Activated T-helper 1 cell treated with Interleukin-2 at 50 U/mL for 16 hours (primary cell): ENCODE measurements at places on chromosomes 1 and 21.

DNA sequence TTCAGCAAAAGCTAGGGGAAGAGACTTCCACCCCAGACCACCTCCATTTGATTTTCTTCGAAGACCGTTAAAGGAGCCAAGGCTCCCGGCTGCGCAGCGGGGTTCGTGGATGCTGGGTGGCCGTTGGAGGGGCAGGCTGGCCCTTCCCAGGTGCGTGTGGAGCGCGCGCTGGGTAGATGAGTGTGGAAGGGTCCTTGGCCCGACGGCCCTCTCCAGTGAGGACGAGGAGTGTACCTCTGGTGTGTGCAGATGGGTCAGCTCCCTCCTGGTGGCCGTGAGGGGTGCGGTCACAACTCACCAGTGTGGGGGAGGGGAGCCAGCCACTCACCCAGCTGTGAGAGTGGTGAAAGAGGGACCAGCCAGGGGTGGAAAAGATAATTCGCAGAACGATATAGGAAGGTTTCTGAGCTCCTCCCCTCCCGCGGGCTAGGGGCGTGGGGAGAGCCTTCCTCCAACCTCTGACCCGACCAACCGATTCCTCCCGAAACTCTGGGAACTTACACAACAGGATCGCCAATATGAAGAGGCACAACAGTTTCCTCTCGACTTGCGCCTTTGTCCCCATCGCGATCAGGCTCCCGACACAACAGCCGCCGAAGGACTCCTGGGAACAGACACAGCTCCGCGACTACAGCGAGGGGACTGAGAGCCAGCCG, at the start of gene F11R:
F11R (minus strand) TSS at position 644 of the 656 bp plus-strand sequence; CDS start at position 565, 79 bp downstream.
- DNase-seq = peak; percentile 17

DNA sequence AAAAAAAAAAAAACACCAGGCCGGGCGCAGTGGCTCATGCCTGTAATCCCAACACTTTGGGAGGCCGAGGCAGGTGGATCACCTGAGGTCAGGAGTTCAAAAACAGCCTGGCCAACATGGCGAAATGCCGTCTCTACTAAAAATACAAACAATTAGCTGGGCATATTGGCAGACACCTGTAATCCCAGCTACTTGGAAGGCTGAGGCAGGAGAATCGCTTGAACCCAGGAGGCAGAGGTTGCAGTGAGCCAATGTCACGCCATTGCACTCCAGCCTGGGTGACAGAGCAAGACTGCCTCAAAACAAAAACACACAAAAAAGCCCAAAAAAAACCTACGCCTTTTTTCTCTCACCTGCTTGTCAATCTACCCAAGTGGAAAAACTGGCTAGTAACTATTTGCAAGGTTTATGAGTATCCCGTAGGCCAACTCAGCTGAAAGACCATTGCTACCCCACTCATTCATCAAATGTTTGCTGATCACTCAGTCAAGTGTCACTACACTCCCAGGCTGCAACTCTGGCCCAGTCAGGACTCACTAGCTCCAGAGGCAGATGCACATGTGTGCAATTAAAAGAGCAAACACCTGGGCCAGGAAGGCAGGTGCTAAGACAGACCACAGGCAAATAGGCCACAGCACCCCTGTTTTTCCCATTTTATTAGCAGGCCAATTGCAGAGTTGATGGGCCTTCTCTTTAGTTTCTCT, 2.0 kb downstream of the CSRP1 start:
- DNase-seq = no peak

DNA sequence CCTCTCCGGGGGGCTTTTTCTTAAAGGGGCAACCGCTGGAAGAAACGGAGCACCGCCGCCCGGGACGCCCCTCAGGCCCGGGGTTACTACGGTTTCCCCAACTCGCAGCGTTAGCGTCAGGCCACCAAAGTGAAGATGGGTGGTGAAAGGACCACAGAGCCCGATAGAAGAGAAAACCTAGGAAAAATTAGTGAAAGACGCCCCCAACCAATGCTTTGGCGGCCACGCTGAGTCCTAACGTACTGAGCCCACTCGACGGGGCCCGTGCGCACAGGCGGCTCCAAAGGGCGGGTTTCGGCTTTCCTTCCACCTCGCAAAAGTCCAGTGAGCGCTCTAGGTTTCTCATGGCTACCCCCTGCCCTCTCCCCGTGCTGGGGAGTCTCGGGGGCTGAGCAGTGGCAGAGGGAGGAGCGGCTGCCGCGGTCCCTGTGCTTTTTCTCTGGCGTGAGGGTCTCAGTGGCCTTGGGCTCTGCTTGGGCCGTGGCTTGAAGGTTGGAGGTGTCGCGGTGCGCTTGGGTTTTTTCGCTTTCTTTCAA, 12.2 kb upstream of the SPEN start:
- peak; percentile 17 for DNase-seq

DNA sequence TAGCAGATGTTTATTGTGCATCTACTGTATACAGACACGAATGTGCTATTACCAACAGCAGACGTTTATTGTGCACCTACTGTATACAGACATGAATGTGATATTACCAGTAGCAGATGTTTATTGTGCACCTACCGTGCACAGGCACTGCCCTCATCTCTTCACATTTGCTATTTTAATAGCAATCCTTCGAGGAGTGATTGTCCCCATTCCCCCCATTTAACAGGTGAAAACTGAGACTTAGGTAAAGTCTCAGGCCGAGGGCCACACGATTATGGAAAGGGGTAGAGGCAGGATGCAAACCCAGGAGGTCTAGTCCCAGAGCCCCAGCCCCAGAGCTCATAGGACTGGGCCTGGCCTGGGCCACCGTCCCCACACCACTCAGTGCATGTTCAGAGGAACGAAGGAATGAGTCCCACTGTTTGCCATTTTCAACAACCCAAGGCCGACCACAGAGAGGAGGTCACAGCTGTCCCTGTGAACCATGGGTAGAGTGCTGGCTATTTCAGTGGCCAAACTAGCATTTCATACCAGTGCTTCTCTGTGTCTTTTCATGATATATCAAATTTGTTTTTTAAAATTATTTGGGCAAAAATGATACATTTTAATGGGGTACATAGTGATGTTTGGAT, 114.4 kb upstream of the TMEM51 start:
- no peak for DNase-seq

GRCh38 chr1:81213279-81213678, 587.5 kb upstream of the ADGRL2 start:
- DNase-seq = no peak

DNA sequence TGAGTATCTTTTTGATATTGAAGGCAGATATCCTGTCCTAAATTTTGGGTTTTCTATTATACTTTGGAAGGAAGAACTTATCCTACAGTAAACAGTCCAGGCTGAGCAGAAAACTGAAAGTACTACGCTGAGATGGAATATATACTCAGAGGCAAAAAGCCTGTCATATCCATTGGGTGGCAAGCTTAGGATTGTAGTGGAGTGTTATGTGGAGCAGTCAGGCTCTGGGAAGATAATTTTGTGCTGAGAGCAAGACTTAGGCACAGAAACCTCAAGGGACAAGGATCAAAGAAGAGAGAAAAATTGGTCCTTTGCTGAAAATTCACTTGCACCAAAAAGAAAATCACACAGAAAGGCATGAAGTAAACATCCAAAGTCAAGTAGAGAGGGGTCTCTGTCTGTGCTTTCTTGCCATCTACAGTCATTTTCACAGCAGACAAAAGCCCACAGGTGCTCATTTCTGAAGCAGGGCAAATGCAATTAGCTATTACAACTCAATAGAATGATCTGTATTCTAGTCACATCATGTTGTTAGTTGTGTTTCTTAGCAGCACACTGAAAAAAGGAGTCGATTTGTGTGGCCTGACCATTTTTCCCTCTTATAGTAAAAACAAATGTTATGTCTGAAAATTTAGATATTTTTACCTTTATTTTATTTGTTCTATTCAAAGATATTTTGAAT, 38.5 kb downstream of the CRB1 start:
- no peak for DNase-seq

- DNase-seq = no peak
These were observed 8.9 kb downstream of the ACTRT2 start for GRCh38 chr1:3029991-3030662.

GRCh38 chr1:3717041-3717714, 35.1 kb upstream of the CCDC27 start:
- DNase-seq = no peak

- no peak for DNase-seq
These were observed 17.1 kb downstream of the TTF2 start for GRCh38 chr1:117077267-117077666.

DNA sequence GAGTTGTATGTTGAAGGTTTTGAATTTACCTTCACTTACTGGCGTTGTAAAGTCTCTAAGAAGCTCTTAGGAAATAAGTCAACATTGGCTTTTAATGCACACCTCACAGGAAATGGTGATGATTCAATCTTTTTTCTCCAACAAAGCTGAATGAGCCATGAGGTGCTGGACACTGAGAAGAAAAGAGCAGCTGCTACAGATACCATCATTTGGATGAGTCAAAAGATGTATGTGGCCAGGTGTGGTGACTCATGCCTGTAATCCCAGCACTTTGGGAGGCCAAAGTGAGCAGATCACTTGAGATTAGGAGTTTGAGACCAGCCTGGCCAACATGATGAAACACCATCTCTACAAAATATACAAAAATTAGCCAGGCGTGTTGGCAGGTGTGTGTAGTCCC, 3.3 kb upstream of the IL23R start:
- no peak for DNase-seq

DNA sequence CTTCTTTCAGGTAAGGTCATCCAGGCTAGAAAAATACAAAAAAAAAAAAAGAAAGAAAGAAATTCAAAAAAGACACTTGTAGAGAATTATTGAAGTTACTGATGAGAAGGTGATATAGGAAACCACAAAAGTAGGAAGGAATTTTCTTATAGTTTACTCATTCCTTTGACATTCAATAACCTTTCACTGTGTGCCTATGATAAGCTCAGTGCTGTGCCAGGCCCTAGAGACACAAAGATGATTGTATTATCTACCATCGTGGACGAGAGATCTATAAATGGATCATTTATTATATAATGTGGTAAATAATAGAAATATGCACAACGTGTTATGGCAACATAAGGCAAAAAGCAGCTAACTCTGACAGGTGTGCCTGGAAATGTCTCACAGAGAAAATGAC, 109.6 kb upstream of the NGF start:
- no peak for DNase-seq

DNA sequence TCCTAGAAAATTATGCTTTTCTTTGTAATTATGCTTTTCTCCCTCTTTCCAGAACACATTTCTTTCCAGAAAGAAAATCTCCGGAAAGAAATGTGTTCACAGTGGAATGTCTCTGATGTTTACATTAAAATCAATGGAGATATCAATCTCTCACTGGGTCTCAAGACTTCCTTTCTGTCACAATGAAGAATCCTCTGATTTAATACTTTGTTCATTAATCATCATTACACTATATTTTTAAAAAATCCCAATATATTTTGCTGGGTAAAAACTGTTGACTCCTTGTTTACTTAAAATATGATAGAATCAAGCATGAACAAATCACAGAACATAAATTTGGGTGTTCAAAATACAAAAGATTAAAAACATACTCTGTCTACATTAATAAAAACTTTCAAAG, 26.3 kb upstream of the TGFBR3 start:
- DNase-seq = no peak

DNA sequence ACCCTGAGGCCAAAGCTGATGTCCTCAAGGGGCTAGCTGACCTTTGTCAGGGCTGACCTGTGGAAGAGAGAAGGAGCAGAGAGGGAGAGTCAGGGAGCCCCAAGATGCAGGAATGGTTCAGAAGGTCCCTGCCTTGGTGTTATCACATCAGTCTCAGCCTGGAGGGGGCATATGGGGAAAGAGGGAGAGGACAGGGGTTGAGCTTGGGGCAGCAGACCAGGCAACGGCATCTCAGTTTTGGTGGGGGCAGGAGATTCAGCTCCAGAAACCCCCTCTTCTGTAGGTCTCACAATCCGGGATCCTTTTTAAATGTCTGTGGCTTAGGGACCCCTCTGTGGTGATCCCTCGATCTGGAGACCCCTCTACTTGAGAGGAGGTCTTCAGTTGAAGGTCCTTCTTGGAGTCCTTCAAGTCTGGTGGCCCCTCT, 815 bp downstream of the S100A13 start:
- DNase-seq = no peak

GRCh38 chr1:178451529-178451928, 45.2 kb downstream of the CLEC20A start:
- DNase-seq = no peak

- no peak for DNase-seq
These were observed 376.3 kb upstream of the C1orf87 start for GRCh38 chr1:60449876-60450275.

- no peak for DNase-seq
These were observed 56.8 kb downstream of the ZBTB17 start for GRCh38 chr1:15918962-15919715.

DNA sequence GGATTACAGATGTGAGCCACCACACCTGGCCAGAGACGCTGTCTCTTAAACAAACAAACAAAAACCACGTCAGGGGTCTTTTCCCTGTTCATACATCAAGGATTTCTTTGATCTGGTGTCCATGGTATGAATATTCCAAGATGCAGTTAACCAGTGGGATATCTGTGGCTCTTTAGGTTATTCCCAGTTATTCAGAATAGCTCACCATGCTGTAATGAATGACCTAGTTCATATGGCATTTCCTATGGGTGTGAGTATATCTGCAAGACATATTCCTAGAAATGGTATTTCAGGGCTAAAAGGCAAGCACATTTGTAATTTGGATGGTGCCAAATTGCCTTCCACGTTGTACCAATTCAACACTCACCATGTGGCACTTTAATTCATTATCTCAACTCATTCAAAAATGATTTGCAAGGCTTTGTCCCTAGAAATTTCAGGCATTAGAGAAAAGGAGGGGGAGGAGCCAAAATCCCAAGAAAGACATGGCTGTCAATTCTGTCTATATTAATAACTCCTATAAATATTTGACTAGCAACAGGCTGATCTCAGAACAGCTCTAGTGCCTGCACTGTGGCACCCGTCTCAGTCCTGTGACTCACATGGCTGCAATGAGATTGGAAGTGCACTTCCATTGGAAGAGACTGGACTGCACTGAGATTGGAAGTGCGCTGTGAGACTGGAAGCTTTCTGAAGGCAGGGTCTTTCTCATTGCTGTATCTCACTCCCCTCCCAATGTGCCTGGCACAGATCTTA, 6.0 kb upstream of the STMN1 start:
- no peak for DNase-seq

DNA sequence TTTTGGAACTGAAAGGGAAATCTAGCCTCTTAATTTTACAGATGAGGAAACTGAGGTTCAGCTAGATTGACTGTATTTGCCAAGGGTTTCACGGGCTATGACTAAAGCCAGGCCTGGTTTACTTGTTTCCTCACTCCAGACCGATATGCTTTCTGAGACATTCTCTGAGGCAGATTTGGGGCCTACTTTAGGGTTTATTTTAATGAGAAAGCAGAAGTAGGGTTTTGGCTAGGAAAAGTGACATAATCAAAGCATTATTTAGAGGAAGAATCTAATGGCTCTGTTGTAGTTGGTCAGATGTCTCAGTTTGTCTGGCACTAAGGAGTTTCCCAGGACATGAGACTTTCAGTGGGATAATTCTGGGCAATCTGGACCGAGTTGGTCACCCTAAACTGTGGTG, 1.5 kb upstream of the RPTN start:
- DNase-seq = no peak

DNA sequence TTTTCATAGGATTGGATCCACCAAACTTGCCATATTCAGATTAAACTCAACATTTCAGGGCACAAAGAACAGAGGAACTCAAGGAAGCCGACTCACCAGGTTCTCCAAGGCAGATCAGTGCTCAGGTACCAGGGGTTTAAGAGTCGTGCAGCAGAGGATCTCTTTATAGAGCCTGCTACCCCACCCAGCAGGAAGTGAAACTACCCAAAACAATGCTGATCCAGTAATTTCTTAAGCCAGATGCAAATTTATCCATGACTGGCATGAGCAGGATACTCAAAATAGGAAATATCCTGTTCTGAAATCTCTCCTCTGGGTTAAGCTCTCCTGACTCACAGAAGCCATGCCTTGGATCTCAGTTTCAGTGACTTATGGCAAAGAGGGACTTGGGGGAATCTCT, at the start of gene SPRR2A:
SPRR2A (minus strand) TSS at position 138 of the 400 bp plus-strand sequence. CDS start 777 bp downstream, outside the sequence.
- DNase-seq = no peak
